PC-3 (cell line): ENCODE measurements at places on chromosomes 13 and 19. TPM values are rescaled to one million over a fixed set of nuclear protein-coding genes. Genes with fewer than 3 reads are reported as not detected.

The KLK15 gene
- total RNA-seq = 1.3 TPM in 1 of 2 replicates, not detected in the other

The SLC17A7 gene
- 0.11 TPM in 1 of 2 replicates, not detected in the other for total RNA-seq

The KCNK6 gene
- total RNA-seq = 3.3 and 6.7 TPM in 2 replicates

The CNN1 gene
- total RNA-seq = 0.77 TPM in 1 of 2 replicates, not detected in the other

The TTC9B gene
- total RNA-seq = 0.15 and 0.17 TPM in 2 replicates

The PRSS57 gene
- total RNA-seq = not detected in 2 replicates

The ZNF530 gene
- 15.0 and 16.9 TPM in 2 replicates for total RNA-seq

The ZNF560 gene
- not detected in 2 replicates for total RNA-seq

The ANGPTL4 gene
- 6.7 and 10.7 TPM in 2 replicates for total RNA-seq

The CCL25 gene
- not detected in 2 replicates for total RNA-seq

The CELF5 gene
- 0.44 and 0.75 TPM in 2 replicates for total RNA-seq

The CADM4 gene
- total RNA-seq = 13.7 and 15.0 TPM in 2 replicates

The SMG9 gene
- total RNA-seq = 48.8 and 49.1 TPM in 2 replicates

The IL12RB1 gene
- not detected in 2 replicates for total RNA-seq
